ENCODE measurements at places on chromosomes 1 and 21. TPM values are rescaled to one million over a fixed set of nuclear protein-coding genes. Genes with fewer than 3 reads are reported as not detected.

Gene S100A10
- 264 TPM for total RNA-seq

Gene RAB42
- total RNA-seq: not detected

Gene TRIM46
- total RNA-seq: 5.1 TPM

- no peak for DNase-seq
Observed at GRCh38 chr21:34743831-34744230, 75.0 kb downstream of the CLIC6 start.

DNA sequence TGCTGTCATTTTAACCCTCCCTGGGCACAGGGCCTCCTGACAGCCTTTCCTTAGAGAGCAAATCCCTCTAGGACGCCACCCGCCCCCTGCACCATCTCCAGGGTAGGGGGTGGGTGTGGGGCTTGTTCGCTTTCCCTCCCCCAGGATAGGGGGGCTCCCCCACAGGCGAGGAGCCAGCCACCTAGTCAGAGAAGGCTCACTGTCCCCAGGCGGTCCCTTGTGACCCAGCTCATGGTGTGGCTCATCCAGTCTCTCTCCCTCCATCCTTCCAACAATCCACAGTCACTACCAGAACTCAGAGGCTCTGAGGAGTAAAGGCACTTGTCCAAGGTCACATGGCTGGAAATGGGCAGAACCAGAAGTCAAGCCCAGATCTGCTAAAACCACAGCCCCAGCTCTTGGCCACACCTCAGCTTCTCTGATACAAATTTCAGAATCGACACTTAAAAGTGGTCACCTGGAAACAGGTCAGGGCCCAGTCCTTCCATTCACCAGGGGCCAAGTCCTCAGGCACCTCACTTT is 89.8 kb downstream of the MRPL37 start:
- DNase-seq: no peak

GRCh38 chr1:193110246-193110645 is 5.0 kb upstream of the GLRX2 start:
- no peak for DNase-seq

DNA sequence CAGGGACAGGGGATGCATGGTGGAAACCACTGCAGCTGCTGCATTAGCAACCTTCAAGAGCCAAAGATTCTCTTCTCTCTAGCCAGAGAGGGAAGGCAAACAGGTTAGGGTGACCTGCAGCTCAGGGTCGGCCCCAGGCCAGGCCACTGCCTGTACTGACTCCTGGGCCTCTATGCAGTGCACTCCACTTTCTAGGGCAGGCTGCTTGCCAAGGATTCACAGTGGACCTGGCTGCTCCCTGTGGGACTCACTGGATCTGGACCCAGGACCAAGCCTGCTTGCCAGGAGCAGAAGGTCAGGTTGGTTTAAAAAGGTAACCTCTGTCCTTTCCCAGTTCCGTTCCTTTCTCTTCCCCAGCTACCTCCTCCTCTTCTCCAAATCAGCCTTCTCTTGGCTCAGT is 52.4 kb downstream of the HIVEP3 start:
- no peak for DNase-seq

Gene DDR2
- 0.59 TPM for total RNA-seq

- DNase-seq: no peak
Observed at GRCh38 chr1:118717893-118718292, 270.2 kb downstream of the TBX15 start.

Gene PRELP
- 0.18 TPM for total RNA-seq

DNA sequence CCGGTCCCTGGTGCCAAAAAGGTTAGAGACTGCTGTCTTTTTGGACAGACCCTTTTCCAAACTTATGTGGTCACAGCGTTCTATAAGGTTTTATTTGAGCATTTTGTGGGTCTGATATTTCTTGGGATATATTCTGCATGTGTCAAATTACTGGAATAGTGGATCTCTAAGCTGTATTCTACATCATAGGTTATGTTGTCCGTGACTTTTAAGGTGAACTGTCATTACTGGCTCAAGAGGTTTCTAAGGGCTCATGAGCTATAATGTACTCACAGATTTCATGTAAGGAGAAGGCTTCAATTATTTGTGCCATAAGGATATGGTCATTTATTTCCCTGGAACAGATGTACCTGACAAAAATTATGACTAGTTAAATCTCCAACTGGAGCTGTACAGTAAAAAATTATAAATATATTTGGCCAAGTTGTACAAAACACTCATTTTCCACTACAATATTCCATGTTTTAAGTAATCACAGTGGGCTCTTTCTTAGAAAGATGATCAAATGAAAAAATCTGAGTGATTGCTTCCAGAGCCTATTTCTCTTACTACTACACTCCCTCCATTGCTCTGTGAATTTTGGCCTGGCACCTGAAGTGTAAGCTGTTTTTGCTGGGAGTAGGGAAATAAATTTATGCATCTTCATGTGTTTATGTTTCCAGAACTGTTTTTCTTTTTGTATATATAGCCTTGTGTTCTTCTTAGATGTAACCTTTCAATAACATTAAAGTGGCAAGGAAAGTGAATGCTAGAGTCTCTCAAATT is 538.1 kb upstream of the ZRANB2 start:
- no peak for DNase-seq

GRCh38 chr1:161885003-161885402 is 118.9 kb downstream of the ATF6 start:
- no peak for DNase-seq

- DNase-seq: no peak
Observed at GRCh38 chr1:243287652-243288051, 31.8 kb downstream of the SDCCAG8 start.

All from T-cell (primary cell).